ENCODE measurements at places on chromosomes 4 and X.

- no peak for DNase-seq
Measured at GRCh38 chr4:46508216-46508615, 118.3 kb upstream of the GABRA2 start.

GRCh38 chrX:95484781-95485180 lies 1199.9 kb upstream of the DIAPH2 start:
- DNase-seq, result no peak

- DNase-seq, result no peak
Measured at GRCh38 chr4:39924014-39924413, 53.7 kb downstream of the PDS5A start.

DNA sequence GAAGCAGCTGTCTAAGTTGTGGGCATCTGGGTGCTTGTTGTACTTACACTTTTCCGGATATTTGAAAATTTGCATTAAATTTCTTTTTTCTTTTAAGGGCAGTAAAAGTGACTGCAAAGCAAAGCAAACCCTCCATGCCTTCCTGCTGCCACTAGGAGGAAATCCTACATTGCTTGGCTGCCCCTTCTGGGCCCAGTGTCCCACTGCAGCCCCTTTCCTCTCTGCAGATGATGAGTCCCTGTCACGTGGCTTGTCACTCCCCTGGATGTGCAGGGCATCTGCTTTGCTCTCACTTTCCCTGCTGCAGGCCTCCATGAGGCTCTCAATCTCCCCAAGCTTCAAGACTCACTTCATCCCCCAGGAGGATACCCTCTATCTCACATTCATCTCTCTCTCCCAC lies 12.7 kb downstream of the TSR2 start:
- no peak for DNase-seq

DNA sequence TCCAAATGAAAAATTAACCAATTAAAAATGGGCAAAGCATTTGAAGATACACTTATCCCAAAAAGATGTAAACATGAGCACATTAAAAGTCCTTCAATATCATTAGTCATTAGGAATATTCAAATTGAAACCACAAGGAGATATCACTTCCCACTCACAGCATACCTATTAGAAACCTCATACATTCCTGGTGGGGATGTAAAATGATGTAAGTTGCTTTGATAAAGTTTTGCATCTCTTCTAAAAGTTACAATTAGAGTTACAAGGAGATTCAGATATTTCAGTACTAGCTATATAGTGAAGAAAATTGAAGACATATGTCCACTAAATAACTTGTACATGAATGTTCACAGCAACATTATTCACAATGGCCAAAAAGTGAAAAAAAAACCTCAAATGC lies 1109.3 kb upstream of the LCORL start:
- DNase-seq, result no peak

DNA sequence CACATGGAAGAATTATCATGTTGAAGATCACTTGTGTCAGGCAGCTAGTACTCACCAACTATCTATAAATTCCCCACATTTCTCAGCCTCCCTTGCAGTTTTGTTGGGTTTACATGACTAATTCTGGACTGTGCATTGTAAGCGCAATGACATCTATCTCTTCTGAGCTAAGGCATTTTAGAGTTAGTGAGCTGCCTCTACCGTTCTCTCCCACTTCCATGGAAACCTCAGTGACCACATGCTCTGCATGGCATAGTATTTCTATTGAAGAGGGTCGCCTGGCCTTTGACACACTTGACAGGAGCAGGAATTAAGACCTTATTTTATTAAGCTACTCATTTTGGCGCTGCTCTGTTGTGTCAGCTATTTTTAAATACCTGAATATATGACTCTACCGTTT lies 67.5 kb upstream of the NPY2R start:
- no peak for DNase-seq

- no peak for DNase-seq
Measured at GRCh38 chr4:101071241-101071640, 276.1 kb downstream of the PPP3CA start.

All from bone marrow (tissue), 2 donors.